ENCODE measurements at places on chromosomes 7 and 10.

- no peak for DNase-seq
These were observed 224.2 kb upstream of the AUTS2 start for GRCh38 chr7:69374044-69374425.

- no peak for DNase-seq
These were observed 65.7 kb upstream of the CARD11 start for GRCh38 chr7:3109311-3109915.

DNA sequence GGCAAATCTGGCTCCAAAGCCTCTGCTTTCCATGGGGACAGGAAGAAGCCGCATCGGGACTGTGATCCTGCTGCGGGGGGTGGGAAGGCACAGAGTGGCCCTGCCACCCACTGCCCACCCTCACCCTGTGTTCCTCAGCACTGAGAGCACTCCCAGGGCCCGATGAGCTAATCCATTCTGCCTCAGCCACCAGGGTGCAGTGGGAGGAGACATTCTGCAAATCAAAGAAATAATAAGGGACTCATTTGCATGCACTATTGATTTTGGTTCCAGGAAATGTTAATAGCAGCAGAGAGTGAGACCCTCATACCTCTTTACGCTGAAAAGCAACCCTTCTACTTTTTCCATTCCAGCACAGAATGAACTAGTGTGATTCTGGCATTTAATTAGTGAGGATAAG, 572.8 kb downstream of the INHBA start:
- DNase-seq, result no peak

DNA sequence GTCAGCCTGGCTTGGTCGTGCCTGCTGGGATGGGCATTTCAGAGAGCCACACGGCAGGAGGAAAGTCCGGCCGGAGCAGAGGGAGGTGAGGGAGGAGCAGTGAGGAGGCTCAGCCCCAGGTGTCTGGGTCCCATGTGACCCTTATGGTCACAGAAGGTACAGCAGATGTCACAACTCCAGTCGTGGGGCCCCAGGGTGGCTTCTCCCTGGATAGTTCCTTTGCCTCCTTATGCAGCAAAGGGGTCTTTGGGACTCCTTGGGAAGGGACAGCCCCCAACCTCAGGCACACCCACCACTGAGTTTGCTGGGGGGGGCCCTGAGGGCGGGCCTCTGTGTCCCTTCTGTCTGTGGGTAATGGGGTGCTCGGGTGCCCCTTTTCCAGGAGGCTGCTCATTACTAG, 19.6 kb upstream of the PRKAG2 start:
- no peak for DNase-seq

DNA sequence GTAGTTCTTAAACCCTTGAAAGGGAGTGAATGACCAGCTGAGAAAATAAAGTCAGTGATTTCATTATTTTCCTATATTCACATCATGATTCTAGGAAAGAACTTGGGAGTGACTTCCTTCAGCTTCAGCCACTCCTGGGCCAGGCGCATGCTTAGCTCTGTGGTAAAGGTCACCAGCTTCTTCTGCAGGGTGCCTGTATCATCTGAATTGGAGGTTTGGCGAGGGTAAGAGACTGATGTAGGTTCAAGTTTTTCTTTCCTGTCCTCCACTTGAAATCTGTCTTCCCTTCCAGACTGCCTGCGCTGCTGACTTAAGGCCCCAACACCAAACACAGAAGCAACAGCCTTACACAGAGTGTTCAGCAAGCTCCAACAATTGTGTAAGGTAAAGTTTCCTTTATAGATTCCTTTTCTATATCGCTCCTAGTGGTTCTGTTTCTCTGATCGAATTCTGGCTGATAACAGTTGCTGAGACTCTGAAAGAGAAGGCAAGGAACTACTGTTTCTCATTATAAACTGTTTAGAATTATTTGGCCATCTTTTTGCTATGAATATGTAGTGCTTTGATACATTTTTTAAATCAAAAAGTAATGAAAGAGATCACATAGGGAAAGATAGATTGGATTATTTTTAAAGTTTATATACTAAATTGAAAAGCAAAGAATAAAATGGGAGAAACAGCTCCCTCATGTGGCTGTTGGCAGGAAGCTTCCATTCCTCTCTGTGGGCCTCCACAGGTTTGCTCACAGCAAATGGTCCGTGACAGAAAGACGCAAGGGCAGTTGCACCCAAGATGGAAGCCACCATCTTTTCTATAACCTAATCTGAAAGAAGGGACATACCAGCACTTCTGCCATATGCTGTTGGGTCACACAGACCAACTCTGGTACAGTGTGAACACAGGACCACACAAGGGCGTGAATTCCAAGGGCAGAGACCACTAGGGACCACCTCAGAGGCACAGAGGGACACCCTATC, 14.0 kb downstream of the GATAD1 start:
- DNase-seq, result no peak

DNA sequence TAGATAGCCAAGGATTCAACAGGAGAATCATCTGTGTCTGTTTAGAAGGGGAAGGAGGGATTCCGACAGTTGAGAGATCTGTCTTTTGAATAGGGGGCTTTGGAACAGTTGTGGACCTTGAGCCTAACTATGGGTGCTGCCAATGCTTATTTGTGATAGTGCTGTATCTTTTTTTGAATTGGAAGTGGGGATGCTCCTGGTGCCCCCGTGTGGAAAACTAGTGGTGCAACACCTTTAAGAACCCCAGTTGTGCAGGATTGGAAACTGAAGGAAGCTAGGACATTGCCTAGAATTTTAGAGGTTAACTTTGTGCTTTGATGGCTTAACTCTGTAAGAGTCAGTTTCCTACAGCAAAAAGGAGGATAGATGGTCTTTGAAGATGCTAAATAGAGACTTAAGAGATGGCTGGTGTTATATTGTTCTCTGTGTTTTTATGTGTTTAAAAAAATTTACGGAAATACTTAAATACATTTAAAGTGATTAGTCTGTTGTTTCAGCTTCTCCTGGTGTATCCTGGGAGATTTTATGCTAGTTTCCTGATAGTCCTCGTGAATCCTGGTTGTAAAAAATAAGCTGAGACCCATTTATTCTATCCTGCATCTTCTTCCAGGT, 69.3 kb downstream of the AP3M1 start:
- peak; percentile 19 for DNase-seq

GRCh38 chr7:147151661-147152060, 1035.1 kb downstream of the CNTNAP2 start:
- DNase-seq, result no peak

GRCh38 chr10:44981172-44982113, 2.8 kb upstream of the DEPP1 start:
- DNase-seq, result no peak

DNA sequence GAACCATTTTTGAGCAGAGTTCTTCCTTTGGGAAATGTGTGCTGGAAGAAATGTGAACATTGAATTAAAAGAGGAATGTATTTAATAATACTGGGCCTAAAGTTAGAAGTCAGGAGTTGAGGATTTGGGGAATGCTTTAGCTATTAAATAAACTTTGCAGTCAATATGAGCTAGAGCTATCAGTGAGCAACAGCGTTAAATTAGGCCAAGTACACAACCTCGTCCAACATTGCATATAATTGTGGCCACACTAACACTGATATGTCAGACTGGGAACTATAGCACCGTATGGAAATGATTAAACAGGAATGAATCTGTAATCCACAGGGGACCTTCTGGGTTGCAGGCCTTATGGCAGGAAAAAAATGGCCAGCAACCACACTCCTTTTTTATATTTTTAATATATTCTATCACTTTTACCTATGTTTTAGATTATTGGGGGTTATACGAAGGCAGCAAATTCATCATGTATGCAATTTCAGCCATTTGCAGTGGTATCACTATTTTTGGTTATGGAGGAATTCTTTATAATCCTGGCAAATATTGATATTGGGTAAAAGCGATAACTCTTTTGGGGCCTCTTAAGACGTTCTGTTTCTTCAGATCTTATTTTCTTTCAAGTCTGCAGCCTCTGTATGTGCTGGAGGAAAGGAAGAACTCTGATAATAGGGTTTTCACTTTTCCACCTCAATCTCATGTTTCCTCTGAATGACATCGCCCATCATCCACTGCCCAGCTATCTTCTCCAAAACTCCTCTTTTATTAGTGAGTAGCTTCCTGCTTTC, 236.3 kb upstream of the PLXDC2 start:
- DNase-seq, result no peak

- DNase-seq, result no peak
These were observed 249.2 kb downstream of the SFMBT2 start for GRCh38 chr10:7161484-7162250.

GRCh38 chr7:159197066-159197975, 52.7 kb upstream of the VIPR2 start:
- DNase-seq, result peak; percentile 16

DNA sequence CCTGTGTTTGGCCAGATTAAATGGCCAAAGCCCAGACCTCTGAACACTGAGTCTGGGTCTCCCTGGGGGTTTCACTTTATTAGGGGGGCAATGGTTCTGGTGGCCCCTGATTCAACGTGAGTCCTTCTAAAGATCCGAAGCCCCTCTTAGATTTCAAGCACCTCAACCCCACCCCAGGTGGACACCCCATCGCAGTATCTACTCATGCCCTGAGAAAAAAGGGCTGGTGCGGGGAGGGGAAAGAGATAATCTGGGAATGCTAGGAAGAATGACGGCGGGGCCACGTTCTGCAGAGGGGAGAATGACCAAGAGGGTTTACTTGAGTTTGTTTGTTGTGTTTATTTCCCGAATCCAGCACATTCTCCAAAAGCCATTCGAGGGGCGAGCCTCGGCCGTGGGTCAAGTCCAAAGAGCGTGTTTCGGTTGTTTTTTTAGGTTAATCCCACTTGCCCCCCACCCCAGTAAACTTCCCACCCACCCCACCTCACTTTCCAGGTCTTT, 832 bp downstream of the PDLIM1 start:
- no peak for DNase-seq

DNA sequence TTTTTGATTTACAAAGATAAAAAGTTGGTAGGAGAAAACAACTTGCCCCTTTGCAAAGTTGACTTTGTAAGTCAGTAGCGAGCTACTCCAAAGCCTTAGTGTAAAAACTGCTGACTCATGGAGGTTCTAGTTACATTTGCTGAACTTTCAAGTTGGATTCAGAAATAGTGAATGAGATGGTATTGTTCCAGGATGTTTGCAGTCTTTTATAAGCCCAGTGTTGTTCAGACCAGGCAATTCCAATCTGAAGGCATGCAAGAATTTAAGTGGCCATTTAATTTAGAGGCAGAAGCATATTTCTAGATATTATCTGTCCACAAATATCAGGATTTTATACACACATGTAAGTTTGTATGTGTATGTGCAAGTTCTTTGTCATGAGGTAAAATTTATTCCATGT, 21.6 kb downstream of the TES start:
- DNase-seq, result no peak

DNA sequence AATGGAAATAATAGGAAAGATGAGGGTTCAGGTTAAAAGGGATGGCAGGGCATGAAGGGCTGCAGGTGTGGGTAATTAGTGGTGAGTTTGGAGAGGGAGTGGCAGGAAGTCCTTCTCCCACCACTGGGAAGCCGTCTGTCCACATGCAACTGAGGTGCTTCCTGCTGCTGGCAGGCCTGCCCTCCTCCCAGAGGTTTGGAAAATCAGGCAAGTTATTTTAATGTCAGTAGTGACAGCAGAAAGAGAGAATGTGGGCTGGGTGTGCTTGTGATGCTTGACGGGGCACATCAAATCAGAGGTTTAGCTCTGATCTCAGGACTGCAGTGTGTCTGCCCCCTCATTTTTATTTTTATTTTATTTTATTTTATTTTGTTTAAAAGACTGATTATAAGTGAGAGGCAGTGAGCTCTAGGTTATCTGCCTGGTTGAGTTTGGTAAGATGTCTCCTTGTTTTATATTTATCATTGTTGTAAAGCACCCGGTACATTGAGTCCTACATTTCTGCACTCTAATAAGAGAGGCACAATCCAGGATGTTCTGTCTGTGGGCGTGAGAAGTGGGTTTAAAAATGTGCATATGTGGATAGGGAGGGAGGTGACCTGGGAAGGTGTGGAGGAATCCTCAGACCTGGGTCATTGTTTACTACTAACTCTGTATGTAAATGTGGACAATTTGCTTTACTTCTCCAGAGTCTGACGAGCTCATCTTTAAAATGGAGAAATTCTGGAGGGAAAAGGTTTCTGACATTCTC, 504.4 kb downstream of the LRMDA start:
- no peak for DNase-seq

DNA sequence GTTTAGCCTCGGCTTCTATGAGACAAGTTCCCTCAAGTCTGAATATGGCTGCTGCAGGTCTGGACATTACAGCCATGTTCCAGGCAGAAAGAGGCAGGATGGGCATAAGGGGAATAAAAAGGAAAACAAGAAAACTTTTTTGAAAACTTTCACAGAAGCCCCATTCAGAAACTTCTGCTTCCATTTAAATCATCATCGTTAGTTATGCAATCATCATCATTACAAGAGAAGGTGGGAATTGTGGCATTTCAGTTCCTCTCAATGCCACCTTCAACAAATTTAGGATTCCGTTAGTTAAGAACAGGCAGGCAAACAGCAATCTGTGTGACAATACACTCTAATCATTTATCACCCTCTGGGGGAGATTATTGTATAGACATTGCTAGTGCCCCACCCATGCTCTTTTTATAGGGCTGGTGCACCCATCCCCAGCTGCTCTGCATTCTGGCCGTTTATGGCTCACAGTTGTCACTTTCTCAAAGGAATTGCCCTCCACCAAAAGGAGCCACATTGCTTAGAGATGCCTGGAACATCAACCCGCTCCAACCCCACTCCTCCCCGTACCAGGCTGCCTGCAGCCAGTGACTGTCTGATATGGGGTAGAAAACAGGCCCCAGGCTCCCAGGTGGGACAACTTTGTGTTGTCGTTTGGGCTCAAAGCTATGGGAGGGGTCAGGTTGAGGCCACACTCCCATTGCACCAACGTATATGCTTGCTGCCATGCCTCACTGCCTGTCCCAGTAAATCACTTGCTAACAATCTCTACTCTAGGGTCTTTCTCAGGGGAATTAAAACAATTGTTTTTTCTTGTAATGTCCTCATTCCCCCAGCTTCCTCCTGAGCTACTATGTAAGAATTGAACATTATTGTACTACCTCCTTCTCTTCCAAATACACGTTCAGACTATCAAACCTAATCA, 24.2 kb downstream of the ITGB8 start:
- DNase-seq, result no peak

DNA sequence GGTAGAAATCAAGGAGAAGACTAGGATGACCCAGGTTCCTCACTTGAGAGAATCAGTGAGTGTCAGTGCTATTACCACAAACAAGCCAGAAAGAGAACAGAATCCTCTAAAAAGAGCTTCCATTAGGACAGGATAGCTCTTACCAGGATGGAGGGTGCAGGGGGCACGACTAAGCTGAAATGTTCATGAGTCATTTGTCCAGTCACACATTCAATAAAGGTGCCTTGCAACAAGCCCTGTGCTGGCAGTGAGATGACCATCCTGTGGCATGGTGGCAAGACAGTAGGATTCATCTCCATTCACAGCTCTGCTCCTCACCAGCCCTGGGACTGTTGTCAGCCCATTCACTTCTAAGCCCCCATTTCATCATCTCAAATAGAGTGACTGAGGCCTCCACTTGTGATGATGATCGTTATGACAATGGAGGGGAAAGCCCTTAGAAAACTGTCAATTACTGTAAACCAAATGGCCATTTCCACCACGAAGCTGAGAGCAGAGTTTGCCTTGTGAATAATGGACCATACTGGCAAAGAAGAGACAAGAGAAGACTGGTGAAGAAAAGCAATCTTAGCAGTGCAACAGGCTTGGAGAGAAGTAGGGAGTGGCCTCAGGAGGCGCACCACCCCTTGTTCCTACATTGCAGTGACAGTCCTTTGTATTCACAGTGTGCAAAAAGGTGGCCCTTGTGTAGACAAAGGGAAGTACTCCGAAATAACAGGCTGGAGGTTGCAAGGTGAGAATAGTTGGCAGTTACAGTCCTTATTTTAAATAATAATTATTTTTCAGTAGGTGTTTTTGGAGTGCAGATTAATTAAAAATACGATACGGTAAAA, 9.0 kb upstream of the WIPF3 start:
- DNase-seq, result no peak
